ENCODE measurements at places on chromosomes 12 and 14.

DNA sequence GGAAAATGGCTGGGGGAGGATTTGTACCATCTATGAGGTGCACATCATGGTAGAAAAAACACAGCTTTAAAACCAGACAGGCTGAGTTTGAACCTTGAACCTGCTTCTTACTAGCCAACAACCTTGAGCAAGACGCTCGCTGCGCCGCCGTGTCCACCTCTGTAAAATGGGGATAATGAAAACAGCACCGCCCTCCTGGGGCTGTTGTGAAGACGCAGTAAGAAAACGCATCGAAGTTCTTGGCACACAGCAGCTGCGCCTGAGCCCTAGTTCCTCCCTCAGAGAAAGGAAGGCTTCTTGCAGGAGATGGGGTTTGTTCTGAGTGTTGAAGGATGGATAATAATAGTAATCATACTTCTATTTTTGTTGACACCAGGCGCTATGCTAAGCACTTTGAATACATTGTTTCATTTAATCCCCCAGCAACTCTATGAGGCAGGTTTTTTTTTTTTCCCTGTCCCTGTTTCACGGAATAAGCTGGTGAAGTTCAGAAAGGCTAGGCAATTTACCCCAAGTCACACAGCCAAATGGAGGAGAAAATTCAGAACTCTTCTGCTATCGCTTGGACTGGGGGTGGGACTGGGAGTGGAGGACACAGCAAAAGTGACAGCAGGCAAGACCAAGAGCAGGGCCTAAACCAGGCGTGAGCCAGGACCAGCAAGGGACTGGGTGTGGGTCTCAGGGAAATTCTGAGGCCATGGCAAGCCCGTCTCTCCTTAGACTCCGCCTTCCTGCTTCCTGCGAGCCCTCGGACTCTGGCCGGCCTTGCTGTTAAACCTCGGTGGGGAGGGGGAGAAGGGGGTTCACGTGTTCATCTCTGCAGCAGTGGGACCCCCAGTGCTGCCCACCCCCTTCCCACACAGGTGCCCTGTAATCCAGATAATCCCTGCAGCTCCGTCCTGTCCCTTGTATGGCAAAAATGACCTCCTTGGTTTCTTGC is 97.5 kb downstream of the LRRC74A start:
- no peak for DNase-seq

- DNase-seq, result no peak
These were observed 3.1 kb upstream of the FIGNL2 start for GRCh38 chr12:51851413-51852124.

DNA sequence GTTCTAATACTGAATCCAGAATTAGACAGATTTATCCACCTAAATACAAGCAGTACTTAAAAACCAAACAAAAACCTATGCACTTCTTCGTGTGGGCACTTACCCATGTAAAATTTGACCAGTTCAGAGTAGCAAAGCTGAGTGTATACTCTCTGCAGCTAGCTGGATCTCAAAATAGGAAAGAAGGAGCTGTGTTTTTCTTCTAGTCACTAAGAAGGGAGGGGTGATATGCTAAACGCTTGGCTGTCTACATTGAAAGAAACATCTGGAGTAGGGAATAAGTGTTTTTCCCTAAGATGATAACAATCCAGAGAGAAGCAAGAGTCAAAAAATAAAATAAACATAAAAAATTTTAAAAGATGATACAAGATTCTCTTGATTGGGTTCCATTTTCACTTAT is 20.0 kb downstream of the RBMS2 start:
- no peak for DNase-seq

DNA sequence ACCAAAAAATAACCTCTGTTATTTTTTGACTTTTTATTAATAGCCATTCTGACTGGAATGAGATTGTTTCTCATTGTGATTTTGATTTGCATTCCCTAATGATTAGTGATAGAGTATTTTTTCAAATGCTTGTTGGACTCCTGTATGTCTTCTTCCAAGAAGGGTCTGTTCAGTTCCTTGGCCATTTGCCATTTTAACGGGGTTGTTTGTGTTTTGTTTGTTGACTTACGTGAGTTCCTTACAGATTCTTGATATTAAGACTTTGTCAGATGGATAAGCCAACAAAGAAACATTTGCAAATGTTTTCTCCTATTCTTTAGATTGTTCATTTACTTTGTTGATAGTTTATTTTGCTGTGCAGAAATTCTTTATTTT is 651.6 kb upstream of the LRFN5 start:
- DNase-seq, result no peak

DNA sequence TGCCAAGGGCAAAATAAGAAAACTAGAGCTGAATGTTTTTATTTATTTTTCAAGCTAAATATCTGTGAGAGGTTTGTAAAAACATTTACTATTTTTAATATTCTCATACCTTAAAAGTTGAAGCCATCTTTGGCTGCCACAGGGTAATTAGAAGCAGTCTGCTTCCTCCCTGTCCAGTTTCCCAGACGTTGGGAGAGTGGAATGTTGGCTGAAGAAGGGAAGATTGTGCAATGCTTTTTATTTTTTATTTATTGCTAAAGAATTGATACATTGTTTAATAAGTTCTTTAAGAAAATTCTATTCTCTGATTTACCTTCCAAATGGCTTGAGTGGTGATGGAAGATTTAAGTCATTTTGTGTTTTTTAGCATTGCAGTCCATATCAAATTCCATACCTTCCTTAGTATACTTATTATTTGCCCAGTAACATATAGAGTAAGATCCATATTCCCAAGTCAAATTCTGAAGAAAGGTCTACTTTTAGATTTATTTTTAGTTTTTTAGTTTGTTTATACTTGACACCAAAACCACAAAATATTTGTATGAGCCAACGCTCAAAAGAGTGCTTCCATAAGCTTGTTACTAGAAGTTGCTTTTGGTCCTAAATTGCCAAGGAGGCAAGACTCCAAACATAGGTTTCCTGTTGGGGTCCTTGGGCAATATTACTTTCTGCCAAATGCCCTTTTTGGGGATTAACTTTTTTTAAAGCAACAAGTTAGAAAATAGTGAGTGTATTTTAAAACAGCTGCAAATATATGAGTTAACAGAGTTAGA is 124.0 kb upstream of the CPM start:
- no peak for DNase-seq

DNA sequence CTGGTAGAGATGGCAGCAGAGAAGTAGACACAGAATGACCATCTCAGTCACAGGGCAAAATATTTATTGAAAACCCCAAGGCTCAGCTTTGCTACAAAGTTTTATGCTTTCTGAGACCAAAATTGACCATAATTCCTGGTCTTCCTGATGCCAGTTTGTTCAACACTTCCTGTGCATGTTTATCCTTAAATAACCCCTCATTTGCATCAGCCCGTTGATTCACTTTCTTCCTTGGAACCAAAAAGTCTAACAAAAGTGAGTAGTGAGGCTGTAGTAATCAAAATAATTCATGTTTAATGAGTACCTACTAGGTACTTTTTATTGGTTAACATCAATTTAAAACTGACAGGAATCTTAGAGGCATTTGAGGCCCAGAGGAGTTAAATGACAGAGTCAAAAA is 51.7 kb downstream of the TRHDE start:
- DNase-seq, result no peak

DNA sequence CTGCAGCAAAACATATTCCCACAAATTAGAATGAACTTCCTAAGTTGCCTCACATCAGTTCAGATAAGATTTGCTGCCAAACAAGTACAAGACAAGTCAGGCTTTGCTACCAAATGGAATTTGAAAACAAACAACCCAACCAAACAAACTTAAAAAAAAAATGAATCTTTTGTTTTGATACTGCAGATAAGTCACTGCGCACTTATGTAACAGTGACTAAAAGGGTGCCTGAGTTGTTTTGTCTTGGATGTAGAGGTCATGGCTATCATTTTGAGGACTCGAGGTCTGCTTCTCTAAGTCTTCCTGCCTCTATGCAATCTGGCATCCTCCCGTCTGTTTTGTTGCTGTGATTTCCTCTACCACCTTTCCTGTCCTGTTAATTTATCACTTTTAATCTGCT is 11.1 kb upstream of the EPS8 start:
- no peak for DNase-seq

DNA sequence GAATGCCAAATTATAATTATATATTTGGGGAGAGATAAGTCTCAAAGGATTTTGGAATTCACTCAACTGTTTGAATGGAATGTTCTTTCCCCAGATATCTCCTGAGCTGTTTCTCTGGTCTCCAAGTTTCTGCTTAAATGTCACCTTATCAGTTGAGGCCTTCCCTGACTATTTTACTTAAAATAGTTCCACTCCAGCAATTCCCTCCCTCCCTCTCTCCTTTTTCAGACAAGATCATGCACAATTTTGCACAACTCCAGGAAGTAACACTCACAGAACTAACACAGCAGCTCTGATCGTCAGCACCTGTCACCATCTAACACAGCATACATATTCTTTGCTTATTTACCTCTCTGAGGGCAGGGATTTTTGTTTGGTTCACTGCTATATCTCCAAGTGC is 12.5 kb downstream of the BTG1 start:
- no peak for DNase-seq

DNA sequence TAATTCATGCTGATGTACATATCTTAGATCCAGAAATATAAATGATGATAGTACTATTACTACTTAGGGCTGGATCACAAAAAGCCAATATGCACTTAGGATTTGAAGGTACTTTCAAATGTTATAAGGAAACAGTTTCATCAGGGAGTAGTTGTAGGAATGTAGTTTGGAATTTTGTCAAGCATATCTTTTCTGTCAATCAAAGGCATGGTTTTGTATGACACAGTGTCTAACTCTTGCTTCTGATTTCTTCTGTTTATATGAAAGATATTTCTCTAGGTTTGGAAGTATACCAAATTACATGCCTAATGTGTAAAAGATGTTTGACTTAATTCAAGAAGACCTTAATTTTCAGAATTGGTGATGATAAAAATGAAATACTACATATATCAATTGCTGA is 135.7 kb downstream of the RAD51B start:
- DNase-seq, result no peak

DNA sequence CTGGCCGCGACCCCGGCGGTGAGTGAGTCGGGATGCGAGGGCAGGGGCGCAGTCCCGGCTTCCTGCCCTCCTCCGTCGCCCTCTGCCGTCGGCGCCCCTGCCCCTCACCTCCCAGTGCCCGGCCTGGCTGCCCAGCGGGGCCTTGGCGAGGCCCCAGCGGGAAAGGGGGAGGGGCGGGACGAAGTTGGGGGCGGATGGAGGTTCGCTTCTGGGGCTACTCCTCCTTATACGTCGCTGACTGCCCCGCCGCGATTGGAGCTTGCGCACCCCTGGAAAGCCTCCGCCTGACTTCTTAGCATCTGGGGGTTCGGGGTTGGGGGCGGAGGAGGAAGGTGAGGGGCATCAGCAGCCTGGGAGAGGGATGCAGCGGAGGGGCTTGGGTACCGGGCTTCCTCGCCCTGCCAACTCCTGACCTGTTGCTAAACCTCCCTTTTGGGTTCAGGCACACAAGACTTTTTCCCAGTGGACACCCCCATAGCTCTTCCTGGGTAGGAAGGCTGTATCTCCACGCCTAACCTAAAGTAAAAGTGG is 406 bp downstream of the TMEM263 start:
- DNase-seq, result peak; percentile 5

DNA sequence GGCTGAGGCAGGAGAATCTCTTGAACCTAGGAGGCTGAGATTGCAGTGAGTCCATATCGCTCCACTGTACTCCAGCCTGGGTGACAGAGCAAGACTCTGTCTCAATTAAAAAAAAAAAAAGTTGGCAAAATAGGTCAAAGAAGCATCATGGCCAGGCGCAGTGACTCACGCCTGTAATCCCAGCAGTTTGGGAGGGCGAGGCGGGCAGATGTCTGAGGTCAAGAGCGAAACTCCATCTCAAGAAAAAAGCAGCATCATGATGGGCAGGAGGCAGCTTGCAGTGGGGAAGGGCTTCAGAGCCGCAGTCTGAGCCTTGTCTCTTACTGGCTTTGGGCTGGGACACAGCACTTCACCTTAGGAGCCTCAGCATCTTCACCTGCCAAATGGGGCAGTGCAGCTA is 21.4 kb downstream of the TEAD4 start:
- DNase-seq, result no peak

GRCh38 chr12:61993734-61994345 is 266.4 kb upstream of the USP15 start:
- no peak for DNase-seq

DNA sequence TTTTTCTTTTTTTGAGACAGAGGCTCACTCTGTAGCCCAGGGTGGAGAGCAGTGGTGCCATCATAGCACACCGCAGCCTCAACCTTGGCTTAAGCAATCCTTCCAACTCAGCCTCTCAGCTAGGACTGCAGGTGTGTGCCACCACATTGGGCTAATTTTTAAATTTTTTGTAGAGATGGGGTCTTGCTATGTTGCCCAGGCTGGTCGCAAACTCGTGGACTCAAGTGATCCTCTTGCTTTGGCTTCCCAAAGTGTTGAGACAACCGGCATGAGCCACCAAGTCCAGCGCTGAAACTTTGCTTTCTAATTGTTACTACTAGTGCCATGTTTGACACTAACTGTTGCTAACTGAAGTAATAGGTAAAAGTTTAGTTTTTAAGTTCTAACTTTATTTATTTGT is 8.0 kb downstream of the RNF10 start:
- no peak for DNase-seq

GRCh38 chr12:92503029-92503931 is 199.5 kb upstream of the PLEKHG7 start:
- no peak for DNase-seq

- DNase-seq, result no peak
These were observed 17.3 kb downstream of the KLRK1 start for GRCh38 chr12:10372559-10372958.
